Hepatocyte (in vitro differentiated cells): ENCODE measurements at places on chromosomes 11 and 22. TPM values are rescaled to one million over a fixed set of nuclear protein-coding genes. Genes with fewer than 3 reads are reported as not detected.
A peak's percentile ranks its signal among the peaks of the same experiment; 100 is the strongest.

- DNase-seq: no peak
Measured at GRCh38 chr11:131495423-131495822, 125.0 kb downstream of the NTM start.

DNA sequence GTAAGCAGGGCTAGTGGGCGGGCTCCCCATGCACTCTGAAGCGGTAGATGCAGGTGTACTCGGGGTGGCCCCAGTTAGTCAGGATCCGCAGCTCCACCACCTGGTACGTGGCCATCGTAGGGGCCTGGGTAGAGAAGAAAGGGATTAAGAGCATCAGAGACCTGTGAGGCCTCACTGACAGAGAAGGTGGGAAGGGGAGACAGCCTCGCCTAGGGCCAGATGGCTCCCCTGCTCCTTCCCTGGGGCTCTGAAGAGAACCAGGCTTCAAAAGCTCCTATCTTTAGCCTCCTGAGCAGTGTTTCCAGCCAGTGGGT, 19.6 kb downstream of the SUN2 start:
- DNase-seq: no peak

GRCh38 chr11:8352876-8353505, 89.3 kb upstream of the LMO1 start:
- DNase-seq: no peak

DNA sequence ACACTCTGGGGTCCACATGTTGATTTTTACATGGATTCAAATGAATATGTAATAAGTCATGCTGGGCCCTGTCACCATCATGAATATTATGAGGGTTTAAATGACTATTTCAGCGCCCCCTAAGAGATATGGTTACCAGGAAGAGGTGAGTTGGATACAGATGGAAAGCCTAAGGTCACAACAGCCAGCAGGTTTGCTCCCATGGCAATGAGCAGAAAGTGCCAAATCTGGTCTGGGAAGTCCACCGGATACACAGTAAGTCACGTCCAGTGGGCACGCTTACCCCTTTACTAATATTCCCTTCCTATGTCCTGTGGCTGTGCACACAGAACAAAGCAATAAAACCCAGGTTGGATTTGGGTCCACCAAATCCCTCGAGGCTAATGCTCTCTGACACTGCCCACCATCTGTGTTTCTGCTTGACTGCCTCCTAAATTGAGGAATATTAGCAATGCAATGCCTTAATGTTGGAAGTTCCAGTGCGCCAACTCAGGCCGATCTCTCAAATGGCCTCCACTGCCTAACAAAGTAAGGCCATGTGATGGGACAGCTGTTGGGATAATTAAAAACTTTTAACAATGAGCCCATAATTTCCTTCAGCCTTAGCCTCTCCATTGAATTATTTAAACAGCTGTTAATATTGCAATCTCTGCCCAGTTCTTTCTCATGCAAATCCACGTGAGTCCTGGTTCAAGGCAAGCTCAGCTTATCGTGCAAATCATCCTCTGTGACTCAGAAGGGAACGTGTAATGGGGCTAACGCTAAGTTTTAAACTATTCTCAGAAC, 97.6 kb downstream of the SLC1A2 start:
- DNase-seq: no peak

DNA sequence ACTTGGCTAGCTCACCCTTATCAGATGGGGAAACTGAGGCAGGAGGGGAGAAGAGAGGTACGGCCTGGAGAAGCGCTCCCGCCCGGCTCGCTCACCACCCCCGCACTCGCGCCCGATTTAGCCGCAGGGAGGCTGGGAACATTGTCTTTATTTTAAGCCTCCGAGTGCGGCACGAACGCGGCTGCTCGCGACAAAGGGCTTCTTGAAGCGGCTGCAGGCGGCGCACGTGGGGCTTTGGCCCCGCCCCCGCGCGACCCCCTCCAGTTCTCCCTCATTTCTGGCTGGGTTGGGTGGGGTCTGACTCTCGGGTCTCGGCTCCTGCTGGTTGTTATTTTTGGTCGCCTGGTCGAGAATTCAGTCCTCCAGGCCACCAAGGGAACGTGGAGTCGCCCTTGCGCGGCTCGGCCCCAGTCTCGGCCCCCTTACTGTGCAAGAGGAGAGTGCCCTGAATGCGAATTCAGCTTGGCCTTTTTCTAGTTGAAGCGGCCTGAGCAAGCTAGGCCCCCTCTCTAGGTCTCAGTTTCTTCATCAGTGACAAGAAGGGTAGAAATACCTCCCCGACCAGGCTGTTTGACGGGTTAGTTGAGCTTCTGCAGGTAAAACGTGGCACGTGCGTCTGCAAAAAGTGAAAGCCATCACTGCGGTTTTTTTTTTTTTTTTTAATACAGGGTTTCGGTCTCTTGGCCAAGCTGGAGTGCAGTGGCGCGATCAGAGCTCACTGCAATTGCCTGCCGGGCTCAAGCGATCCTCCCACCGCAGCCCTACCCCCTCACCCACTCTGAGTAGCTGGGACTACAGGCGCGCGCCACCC, 2.6 kb upstream of the CHRM1 start:
- DNase-seq: no peak

DNA sequence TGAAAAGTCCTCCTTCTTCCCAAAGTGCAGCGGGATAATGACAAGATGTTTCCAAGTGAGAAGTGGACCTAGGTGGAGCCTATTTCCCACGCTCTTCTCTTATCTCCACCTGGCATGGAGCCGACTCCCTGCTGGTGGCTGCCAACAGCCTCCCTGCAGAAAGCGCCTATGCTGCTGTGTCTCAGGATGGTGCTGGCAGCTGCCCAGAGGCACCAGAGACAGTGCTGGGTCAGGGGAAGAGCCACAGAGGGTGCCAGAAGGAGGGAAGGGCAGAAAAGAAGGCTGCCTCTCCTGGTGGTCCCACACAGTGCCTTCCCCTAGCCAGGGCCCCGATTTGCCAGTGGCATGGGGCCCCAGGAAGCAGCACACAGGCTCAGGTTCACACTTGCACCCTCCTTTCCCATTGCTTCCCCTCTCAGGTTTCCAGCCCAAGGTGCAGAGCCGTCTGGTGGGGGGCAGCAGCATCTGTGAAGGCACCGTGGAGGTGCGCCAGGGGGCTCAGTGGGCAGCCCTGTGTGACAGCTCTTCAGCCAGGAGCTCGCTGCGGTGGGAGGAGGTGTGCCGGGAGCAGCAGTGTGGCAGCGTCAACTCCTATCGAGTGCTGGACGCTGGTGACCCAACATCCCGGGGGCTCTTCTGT, 19.0 kb downstream of the CD5 start:
- no peak for DNase-seq

- DNase-seq: no peak
Measured at GRCh38 chr22:44298406-44299091, 14.2 kb downstream of the SHISAL1 start.

DNA sequence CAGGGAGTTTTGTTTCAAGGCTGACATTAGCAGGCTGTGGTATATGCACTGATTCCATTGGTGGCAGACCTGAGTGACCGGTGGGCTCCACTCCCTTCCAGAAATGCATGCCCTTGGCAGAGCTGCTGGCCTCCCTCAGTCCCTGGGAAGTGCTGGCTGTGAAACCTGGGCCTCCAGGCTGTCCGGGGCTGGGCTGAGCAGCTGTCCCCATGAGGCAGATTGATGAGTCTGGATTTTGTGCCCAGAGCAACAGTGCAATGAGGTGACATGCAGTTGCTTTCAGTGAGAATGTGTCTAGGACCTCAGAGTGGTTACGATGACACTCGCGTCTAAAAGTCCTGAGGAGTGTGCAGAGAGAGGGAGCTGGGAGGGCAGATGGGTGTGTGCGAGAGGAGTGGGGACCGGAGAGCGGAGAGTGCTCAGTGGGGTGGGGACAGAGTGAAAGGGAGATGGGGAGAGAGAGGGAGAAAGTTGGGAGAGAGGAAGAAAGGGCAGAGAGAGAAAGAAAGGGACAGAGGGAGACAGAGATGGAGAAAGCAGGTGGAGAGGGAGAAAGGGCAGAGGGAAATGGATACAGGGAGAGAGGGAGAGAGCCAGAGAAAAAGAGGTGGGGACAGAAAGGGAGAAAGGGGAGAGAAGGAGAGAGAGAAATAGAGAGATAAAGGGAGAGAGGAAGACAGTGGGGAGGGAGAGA, 978.3 kb downstream of the BRD1 start:
- DNase-seq: no peak

DNA sequence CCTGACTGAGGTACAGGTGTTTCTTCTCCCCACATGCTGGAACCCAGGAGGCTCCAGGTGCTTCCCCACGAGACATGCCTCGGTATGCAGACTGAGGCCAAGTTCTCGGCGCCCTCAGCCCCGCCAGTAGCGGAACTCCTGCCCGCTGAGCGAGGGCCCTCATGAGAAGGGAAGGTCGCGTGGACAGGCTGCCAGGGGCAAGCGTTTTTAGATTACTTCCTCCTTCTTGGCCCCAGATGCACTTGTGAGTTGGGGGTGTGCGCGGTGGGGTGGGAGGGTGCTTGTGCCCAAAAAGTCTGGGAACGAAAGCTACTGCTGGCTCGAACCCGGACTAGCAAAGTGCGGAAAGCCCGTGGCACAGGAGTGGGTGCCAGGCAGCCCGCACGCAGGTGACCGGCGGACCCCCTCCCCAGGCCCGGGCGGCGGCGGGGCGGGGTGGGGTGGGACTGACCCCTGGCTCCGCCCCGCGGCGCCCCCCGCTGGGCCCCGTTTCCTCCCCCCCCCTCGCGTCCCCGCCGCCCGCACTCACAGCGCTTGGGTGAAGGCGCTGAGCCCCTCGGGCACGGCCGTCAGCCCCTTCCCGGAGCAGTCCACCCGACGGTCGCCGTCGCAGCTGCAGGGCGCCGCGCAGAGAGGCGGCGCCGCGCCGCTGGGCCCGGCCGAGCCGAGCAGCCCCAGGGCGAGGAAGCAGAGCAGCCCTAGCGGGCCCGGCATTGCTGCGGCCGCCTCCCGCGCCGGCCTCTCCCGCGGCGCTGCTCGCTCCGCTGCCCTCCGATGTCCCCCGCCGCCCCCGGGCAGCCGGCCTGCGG, 797 bp downstream of the LGR4 start:
- peak; percentile 71 for DNase-seq

GRCh38 chr11:134341805-134342571, 10.2 kb downstream of the GLB1L2 start:
- DNase-seq: no peak

- DNase-seq: peak; percentile 51
Measured at GRCh38 chr22:21726650-21727049, 8.9 kb downstream of the YPEL1 start.

GRCh38 chr11:3867209-3868091, 12.0 kb downstream of the STIM1 start:
- DNase-seq: peak; percentile 39

- no peak for DNase-seq
Measured at GRCh38 chr11:46537121-46537520, 56.7 kb downstream of the AMBRA1 start.

DNA sequence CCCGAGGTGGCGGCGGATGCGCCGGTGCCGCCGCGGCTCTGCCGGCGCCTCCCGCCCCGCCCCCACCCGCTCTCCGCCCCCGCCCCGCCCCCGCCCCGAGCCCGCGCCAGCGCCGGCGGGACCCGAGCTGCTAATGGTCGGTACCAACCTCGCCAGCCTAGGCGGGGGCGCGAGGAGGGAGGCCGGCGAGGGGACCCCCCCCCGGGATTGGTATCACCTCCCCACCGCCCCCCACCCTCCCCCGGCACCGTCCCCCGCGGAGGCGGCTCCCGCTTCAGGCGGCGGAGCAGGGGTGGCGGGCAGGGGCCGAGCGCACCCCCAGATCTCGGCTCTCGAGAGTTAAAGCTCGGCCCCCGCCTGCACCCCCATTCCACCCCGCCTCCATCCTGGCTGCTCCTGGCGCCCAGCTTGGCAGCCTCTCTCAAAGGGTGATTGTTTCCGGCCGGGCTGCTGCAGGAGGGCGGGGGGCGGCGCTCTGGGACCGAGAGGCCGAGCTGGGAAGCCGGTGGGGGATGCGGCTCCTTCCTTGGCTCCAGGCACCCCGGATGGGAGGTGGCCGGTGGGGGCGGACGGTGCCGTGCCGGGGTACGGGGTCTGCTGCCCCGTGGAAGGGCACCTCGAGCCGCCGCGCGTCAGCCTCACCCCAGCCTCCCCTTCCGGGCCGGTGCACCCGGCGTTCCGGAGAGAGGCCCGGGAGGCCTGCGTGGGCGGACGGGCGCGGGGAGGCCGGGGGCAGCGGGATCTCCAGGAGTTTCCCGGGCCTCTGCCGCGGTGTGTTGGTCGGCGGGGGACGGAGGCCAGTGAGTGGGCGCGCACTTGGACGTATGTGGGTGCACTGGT, at the start of gene B3GAT1:
Gene B3GAT1 (minus strand): TSS at position 40 of the 840 bp plus-strand sequence. CDS start 24,583 bp downstream, outside the sequence.
- peak; percentile 45 for DNase-seq

- no peak for DNase-seq
Measured at GRCh38 chr11:120001178-120002090, 136.5 kb downstream of the TRIM29 start.

Gene MB
- polyA plus RNA-seq: 0.64 and 0.75 TPM in 2 replicates

Gene NFAM1
- 0.15 and 1.0 TPM in 2 replicates for polyA plus RNA-seq

Gene ISX
- 17.7 and 20.6 TPM in 2 replicates for polyA plus RNA-seq

Gene PEX16
- 32.8 and 37.3 TPM in 2 replicates for polyA plus RNA-seq

Gene TIMM10
- polyA plus RNA-seq: 84.0 and 99.4 TPM in 2 replicates

Gene MS4A6A
- 1.4 and 5.8 TPM in 2 replicates for polyA plus RNA-seq

Gene SAA4
- 75.6 and 101 TPM in 2 replicates for polyA plus RNA-seq

Gene FTH1
- polyA plus RNA-seq: 8,379 and 8,694 TPM in 2 replicates

Gene PVALB
- polyA plus RNA-seq: 0.30 TPM in 1 of 2 replicates, not detected in the other

Gene DDX6
- polyA plus RNA-seq: 16.4 and 17.3 TPM in 2 replicates
